ENCODE measurements at places on chromosomes 16 and 17.

DNA sequence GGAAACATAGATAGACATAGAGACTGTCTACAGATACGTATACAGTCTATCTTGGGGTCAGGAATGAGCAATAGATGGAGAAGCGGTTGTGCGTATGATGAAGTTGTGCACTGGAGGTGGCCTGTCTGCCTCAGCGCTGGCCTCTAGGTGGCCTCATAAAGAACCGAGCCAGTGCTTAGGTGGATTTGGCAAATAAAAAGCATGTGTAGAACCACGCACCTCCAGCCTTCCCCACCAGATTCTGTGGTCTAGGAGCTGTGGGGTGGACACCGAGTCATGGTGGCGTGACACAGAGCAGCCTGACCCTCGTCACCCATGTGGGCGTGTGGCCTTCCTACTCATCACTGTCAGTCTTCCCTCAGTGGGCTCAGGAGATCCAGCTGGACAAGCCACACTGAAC is 34.0 kb downstream of the PGS1 start:
- no peak for DNase-seq

GRCh38 chr16:2833776-2834175 is 3.7 kb downstream of the ZG16B start:
- no peak for DNase-seq

GRCh38 chr17:42354956-42355843 is 33.0 kb downstream of the STAT3 start:
- DNase-seq = no peak

DNA sequence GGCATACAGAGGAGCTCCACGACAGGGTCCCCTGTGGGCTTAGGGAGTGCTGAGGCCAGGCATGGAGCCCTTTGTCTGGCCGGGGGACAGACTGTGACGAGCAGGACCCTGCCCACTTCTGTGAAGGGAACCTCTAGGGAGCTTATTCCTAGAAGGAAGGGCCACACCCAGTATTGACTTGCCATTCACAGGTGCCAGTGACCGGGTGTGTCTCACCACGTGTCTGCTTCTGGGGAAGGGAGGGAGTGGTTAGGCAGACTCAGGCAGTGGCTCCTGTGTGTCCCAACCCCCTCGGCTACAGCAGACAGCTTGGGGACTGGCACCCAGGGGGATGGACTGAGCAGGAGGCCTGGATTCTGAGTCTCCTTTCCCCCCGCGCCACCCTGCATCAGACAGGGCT is 57.2 kb downstream of the SOCS1 start:
- DNase-seq = peak; percentile 63

- peak; percentile 89 for DNase-seq
These were observed 17.9 kb downstream of the GOSR2 start for GRCh38 chr17:46940692-46941404.

DNA sequence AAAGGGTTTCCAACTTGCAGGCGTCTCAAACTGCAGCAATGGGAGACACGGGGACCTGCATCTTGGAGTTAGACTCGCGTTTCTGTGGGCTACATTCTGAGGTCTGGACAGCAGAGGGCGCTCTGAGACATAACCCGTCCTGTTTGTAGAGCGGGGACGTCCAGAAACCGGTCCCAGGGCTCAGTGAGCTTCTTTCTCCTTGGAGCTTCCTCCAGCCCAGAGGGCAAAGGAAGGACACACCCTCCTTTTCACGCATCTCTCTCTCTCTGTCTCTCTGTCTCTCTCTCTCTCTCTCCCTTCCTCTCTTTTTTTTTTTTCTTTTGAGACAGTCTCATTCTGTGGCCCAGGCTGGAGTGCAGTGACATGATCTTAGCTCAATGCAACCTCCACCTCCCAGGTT is 19.8 kb downstream of the COX4I1 start:
- DNase-seq = peak; percentile 58

- DNase-seq = no peak
These were observed 558 bp downstream of the PEX12 start for GRCh38 chr17:35577830-35578196.

- peak; percentile 53 for DNase-seq
These were observed 85.7 kb downstream of the NOG start for GRCh38 chr17:56679115-56679776.

DNA sequence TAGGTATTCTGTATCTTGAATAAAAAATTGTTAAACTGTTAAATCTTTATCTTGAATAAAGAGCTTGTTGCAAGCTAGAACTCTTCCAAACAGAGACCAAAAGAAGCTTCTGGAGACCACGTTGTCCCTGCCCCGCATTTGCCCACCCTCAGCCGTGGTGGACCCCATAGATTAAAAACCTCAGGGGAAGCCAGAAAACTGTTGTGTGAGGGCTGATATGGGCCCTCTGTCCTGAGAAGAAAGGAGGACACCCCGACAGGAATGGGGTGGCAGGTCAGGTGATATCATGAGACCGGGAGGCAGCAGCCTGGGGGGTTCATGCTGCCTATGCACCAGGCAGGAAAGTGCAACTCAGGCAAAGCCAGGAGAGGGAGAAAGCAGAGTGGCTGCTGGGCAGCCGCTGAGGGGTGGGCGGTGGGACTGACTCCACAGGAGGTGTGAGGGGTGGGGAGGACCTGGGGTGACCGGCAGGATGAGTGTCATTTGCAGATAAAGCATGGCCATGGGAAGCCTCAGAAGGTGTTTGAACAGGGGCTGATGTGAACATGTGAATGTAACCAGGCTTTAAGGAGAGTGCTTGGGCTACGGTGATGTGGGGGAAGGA is 147.8 kb downstream of the IRF8 start:
- DNase-seq = no peak

DNA sequence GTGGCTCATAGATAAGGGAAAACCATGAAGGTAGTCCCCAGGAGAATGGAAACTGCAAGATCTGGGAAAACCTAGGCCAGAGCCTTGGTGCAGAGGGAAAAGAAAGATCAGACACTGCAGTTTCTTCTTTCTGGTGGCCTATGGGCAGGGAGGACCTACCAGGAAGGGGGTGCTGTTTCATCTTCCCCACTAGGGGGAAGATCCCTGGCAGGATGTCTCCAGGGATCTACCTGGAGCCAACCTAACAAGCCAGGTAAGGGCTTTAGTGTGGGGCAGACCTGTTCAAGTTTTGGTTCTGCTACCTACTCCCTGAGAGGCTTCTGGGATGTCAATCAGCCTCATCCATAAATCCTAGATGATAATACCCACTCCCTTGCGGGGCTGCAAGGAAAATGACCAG is 21.4 kb downstream of the TOM1L2 start:
- DNase-seq = no peak

DNA sequence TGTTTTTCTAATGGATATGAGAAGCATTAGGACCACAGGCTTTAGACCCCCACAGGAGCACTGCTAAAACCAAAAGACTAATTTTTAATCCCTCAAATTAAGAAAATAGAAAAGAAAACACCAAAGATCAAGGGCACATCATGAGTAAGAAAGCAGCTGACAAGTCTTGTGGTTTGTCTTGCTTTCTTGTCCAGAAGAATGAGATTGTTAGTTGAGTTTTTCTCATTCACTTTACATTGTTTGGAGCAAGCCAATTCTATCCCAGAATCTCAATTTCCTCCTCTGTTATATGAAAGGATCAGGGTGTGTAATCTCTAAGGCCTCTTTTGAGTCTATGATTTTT is 899.0 kb downstream of the KCNJ2 start:
- DNase-seq = no peak

GRCh38 chr17:55735731-55736405 is 13.2 kb upstream of the TMEM100 start:
- peak; percentile 68 for DNase-seq

DNA sequence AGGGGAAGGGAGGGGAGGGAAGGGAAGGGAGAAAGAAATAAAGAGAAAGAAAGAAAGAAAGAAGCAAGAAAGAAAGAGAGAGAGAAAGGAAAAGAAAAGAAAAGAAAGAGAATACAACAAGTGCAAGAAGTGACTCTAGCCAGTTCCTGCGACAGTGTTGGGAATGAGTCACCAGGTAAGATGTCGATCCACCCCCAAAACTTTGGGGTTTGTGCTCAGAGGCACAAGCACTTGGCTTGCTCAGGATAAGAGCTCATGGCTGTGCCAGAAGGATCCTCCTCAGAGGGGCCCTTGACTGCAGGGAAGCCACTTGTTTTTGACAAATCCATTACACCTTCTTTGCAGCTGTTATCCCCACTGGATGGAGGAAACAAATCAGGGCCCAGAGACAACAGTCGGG is 137.7 kb downstream of the TMEM132E start:
- DNase-seq = no peak

- DNase-seq = no peak
These were observed 472.5 kb downstream of the WWOX start for GRCh38 chr16:78571898-78572358.

DNA sequence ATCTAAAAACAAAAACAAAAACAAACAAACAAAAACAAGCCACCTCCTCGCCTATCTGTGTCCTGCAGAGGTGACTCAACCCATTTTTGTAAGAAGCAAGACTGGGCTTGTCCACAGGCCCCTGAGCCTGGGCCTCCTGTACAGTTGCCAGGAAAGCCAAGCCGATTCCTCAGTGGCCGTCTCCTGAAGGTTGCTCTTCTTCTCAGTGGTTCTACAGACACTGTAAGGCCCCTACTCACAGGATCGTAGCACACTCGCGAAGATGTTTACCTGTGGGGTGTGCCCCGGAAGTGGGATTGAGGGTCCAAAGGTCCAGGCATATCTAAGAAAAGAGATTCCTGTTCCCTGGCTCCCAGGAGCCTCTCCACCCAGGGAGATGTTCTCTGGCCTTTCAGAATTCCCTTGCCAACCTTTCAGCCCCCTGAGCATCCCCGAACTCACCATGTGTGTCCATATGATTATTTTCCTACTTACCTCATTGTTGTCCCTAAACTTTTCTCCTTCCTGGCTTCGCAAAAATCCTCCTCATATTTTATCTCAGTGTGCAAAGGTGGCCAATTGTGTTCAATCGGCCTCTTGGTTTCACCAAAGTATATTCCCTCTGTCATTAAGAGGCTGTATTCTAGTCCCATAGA is 7.5 kb upstream of the CES3 start:
- DNase-seq = no peak

DNA sequence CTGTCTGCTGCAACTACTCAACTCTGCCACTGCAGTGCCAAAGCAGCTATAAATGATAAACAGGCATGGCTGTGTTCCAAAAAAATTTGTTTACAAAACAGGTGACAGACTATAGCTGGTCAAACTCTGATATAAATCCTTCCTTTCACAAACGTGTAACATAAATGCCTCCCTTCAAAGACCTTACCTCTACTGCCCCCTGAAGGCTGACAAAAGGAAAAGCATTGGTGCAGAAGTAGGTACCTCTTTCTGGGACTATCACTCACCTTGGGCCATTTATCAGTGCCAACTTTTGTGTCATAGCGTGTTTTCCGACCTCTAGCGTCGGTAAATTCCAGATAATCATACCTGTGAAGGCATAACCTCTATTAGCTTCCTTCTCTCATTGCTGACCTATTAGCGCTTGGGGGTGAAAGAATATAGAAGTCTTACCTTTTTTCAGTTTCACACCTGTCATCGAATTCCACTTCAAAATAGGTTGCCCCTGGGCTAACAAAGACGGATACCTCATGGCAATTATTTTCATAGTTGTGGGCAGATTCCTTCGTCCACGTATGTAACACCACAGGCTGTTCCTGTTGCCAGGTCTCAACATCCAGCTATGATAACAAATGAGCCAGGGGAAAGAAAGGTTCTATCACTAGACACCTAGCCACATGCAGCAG is 67.9 kb downstream of the ZZEF1 start:
- DNase-seq = peak; percentile 25

- peak; percentile 29 for DNase-seq
These were observed 68.6 kb downstream of the CCT6B start for GRCh38 chr17:34892461-34893249.

DNA sequence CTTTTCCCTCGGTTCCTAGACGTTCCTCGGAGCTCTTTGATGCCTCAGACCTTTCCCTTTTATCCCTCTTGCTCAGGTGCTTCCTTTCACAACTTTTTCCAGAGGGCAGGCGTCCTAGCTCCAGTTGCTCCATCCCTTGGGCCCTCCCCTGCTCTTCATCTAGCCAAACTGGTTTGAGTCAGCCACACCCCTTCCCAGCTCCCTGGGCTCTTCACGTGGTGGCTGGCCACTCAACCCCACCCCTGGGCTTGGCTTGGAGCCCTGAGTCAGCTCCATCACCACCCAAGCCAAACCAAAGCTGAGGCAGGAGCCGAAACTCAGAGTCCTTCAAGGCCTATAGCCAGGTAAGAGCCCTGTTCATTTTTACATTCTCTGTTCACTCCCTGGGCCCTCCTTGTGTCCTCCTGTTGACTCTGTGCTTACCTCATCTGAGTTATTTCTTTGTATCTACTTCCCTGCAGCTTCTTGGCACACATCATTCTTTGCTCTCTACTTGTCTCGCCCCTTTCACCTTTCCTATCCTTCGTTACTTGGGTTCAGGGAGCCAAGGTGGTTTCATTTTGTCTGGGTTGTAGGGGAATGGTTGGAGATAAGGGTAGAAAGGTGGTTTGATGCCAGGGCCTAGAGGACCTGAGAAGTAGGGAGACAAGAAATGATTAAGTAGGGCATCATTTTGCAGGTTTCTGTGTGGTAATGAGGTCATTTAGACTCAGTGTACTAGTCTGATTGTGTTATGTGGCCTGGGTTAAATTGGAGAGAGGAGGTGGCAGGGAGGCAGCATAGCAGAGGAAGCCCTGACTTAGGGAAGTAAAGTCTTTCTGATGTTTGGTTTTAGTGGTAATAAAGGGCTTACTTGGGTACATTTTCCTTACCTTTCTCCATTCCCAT is 7.6 kb upstream of the PHKG2 start:
- DNase-seq = no peak

All from HAP-1 (cell line).